ENCODE measurements at places on chromosomes 6 and 20.

GRCh38 chr6:36781669-36782068 lies 57.6 kb downstream of the CPNE5 start:
- no peak for DNase-seq

DNA sequence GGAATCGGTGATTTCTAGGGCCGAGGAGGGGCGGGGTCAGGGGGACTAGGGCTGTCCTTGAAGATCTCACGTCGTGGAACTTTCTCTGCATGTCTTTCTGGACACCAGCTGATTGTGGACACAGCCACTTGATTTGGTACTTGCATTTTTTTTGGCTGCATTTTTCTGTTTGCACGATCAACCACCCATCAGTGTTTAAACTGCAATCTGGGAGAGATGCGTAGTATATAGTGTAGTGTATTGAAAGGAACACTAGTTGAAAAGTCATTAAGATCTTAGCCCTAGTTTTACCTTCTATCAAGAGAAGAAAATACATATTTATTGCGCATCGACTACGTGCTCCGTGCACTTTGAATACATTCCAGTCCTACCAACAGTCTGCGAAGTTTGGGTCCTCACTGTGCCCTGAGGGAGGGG lies 657 bp downstream of the NT5DC1 start:
- peak; percentile 82 for DNase-seq

DNA sequence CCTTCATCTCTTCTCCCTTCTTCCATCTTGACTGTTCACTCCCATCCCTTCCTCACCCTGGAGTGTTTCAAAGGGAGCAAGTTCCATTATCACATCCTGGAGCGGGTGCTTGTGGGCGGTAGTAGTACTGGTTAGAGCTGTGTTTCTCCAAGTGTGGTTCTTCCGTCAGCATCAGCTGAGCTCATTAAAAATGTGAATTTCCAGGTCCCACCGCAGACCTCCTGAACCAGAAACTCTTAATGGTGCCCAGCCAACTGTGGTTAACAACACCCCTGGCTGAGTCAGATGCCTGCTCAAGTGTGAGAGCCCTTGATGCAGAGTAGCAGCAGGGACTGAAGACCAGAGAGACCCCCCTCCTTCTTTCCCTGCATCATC lies 24.4 kb downstream of the ANGPT4 start:
- DNase-seq, result no peak

- no peak for DNase-seq
Measured at GRCh38 chr6:39951716-39952115, 17.5 kb upstream of the MOCS1 start.

DNA sequence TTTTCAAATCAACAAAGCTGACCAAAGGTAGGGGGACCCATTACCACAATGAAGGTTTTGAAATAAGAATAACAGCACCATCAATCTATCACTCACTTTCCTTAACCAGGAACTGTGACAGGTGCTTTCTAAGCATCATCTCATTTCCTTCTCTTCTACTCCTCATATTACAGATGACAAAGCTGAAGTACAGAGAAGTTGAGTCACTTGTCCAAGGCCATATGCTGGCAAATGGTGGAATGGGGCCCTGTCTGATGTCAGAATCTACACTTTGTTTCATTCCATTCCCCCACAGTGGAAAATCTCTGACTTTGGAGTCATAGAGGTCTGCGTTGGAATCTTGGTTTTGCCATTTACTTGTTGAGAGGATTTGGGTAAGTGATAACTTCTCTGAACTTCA lies 222.5 kb upstream of the LRFN2 start:
- no peak for DNase-seq

DNA sequence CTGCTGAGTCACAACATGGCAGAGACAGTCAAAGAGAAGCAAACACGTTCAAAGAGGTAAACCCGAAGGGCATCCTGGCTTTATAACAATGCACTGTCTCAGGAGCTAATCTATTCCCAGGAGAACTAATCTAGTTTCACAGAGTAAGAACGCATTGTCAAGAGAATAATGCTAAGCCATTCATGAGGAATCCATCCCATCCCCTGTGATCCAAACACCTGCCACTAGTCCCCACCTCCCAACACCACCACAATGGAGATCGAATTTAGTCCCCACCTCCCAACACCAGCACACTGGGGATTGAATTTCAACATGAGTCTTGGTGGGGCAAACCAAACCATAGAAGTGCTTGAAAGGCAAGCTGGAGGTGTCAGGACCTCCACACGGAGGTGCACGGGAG lies 231.5 kb upstream of the ID4 start:
- DNase-seq, result no peak

GRCh38 chr6:157823528-157824370 lies 703 bp downstream of the SNX9 start:
- DNase-seq, result peak; percentile 89

DNA sequence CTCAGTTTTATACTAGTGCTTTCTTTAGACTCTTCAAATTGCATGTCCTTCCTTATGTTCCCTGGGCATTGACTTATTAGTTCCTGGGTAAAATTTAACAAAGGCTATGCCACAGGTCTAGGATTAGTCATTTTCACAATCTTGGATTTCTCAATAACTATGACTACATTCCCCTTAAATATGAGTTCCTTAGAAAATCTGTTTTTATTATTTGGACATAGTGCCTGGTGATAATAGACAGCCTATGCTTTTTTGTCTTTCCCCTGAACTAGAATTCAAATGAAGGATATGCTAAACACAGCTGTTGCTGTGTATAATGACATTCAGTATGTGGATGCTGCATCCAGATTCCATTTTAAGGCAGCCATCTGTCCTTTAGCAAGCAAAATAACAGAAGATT lies 1252.8 kb upstream of the GJE1 start:
- no peak for DNase-seq

DNA sequence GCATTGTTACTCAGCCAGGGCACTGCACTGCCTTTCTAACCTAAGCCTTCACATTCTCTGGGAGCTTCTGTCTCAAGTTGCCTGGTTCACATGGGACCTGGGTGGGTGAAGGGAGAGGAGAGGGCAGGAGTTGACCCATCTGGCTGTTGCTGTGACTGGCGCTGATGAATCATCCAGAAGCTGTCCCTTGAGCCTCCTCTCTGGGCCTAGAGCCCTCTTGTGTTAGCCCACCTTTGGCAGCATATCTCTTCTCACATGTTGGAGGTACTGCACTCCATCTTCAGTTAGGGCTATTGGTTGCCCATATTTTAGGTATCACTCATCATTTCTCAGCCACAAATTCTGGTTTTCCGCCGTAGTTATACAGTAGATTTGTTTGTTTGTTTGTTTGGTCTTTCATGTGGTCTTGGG lies 19.8 kb downstream of the XRN2 start:
- DNase-seq, result no peak

DNA sequence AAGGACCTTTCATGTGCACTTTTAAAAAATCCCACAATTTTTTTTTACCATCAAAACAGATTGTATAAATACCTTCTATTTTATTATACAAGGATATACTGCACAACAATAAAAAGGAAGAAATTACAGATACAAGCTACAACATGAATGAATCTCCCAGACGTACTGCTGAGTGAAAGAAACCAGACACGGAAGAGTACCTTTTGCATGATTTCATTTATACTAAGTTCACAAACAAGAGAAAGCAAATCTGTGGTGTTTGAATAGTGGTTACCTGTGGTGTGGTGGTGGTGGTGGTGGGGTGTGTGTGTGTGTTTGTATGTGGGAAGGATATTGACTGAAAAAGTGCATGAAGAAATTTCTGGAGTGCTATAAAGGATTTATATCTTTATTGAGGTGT lies 6.8 kb upstream of the PLCB4 start:
- DNase-seq, result no peak

- no peak for DNase-seq
Measured at GRCh38 chr6:161542346-161542980, 268.6 kb upstream of the AGPAT4 start.

GRCh38 chr6:140253096-140253495 lies 878.6 kb upstream of the CITED2 start:
- DNase-seq, result no peak
